Astrocyte of the spinal cord (primary cell): ENCODE measurements at places on chromosomes 3 and 15.

DNA sequence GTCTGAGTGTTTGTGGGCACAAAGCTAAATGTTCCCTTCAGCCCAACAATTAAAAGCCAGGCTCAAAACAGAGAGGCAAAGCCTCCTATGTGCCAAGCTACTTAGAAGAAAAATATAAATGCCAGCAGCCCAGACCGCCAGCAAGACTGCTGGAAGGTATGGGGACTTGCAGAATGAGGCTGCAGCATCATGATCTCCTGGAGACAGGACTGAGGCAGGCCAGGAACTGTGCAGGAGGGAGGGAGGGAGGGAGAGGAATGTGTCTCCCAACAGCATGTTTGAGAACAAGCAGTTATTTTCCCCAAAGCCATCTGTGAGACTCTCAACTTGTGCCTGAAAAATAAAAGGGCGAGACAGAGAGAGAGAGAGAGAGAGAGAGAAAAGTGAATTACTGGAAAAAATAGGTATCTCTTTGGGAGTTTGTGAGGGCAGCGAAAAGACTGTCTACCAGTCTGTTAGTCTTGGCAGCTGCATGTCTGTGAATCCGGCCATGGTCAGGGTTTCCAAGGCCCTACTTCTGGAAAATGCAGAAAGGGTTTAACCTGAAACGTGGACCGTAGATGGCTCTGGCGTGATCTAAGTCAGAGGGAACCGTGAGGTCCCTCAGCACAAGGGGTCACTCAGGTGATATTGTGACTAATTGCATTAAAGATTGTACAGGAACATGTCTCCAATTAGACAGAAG lies 139.7 kb upstream of the COL8A1 start:
- DNase-seq: peak; percentile 49

GRCh38 chr3:151871639-151872468 lies 1.6 kb upstream of the SUCNR1 start:
- no peak for DNase-seq

GRCh38 chr15:89364341-89364740 lies 29.7 kb upstream of the POLG start:
- DNase-seq: no peak

GRCh38 chr3:24270204-24270691 lies 224.4 kb downstream of the THRB start:
- DNase-seq: no peak

- no peak for DNase-seq
These were observed 8.3 kb upstream of the DNAJA4 start for GRCh38 chr15:78256044-78256437.

DNA sequence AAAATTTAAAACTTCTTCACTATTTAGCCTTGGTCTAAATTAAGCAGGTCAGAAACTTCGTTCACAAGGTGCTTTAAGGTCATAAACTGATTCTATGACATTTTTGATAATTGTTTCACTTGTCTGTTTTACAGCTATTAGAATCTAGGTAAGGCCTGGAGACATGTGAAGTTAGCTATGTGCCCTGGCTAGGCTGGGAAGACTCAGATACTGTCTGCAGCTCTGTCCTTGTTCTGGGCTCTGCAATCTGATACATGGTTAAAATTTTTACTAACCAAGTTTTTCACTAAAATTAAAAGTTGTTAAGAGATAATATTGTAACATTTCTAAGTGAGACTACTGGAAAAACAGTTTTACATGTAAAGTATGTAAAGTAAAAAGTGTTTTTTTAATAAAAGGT lies 479.6 kb upstream of the EPHA6 start:
- no peak for DNase-seq

- peak; percentile 65 for DNase-seq
These were observed 95.0 kb upstream of the LIMD1 start for GRCh38 chr3:45499529-45499928.

DNA sequence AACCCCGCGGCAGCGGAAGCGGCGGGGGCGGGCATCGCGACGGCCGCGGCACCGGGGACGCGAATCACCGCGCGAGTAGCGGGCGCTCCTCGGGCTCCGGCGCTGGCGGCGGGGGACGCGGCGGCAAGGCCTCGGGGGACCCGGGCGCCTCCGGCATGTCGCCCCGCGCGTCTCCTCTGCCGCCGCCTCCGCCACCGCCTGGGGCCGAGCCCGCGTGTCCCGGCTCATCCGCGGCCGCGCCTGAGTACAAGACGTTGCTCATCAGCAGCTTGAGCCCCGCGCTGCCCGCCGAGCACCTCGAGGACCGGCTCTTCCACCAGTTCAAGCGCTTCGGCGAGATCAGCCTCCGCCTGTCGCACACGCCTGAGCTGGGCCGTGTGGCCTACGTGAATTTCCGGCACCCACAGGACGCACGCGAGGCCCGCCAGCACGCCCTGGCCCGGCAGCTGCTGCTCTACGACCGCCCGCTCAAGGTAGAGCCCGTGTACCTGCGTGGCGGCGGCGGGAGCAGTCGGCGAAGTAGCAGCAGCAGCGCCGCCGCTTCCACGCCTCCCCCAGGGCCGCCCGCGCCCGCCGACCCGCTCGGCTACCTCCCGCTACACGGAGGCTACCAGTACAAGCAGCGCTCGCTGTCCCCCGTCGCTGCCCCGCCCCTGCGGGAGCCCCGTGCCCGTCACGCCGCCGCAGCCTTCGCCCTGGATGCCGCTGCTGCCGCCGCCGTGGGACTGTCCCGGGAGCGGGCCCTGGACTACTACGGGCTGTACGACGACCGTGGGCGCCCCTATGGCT lies 675 bp downstream of the RBM15B start:
- DNase-seq: peak; percentile 39

DNA sequence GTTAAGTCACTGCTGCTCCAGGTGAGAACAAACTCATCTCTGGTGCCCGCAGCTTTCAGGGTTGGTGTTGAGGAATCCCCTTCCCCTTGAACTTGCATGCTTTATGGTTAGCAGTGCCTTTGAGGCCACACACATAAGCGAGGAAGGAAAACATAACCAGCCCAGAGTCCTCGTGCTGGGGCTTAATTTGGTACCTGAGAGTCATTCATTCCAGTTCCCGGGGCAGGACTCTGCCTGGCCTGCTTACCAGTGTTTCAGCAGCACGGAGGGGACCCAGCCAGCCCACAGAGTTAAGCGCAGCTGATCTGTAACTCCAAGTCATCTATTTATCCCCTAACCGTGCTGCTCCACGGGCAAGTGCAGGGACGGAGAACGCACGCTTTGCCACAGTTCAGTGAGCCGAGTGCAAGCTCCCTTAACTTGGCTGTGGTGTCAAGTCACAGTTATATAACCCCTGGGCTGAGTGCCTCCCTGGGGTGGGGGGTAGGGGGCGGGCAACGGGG lies 302.3 kb upstream of the ICE2 start:
- no peak for DNase-seq

DNA sequence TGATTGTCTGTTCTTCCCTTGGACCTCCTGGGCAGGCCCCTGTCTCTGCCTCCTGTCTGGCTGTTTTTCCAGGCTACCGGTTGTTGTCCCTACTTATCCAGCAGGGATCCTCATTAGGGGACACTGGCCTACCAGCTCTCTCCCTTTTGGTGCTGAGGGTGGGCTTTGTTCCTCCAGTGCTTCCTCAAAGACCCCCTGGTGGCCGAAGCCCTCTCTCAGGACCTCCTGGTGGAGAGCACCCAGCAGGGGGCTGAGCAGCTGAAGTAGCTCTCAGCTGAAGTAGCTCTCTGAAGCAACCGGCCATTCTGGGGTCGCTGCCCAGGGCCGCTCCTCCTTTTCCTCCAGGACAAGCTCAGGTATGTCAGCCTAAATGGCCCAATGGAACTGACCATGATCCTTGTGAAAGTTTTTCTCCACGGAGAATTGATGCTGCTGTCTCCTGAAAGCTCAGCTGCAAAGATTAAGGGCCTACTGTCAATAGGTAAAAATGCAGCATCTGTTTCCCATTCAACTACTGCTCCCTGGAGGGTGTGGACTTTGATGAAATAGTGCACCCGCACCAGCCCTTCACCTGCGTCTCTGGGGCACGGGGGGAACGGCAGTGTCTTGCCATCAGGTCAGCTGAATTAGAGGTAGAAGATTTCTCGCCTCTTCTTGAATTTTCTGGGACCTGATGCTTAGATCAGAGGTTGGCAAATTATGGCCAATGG lies 27.6 kb downstream of the ARNT2 start:
- DNase-seq: no peak

GRCh38 chr3:49383387-49383786 lies 25.2 kb upstream of the GPX1 start:
- DNase-seq: no peak

DNA sequence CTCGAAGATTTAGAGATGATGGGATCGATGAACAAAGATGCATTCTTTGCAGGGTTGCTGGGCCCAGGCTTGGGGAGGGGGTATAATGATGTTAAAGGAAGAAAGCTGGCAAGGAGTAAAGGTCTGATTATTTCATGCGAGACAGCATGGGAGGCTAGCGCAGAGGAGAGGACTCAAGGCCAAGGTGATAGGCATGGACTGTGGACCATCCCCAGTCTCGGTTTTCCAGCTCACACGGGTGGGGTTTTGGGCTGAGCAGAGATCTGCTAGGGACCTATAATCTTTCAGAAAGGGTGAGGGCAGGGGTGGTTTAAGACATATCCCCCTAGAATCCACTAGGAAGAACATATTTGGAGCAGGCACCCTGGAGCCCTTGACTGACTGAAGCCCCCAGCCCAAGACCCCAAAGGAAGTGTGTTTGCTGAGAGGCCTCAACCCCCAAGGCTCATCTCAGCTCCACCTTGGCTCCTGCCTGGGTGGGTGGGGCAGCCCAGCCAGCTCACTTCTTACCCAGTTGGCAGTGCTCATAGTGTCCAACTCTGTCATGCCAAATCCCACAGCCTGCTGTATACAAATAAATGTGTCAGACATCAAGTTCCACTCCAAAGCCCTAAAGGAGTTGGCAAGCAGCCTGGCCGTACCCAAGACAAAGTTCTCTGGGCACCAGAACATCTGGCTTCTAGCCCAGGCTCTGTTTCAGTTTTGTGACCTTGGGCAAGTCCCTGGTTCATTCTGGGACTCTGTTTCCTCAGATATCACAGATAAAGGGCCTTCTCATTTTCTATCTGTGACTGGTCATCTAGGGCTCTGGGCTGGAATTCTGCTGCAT lies 17.9 kb downstream of the ACSBG1 start:
- no peak for DNase-seq

GRCh38 chr3:35523838-35524237 lies 115.5 kb upstream of the ARPP21 start:
- DNase-seq: peak; percentile 56

DNA sequence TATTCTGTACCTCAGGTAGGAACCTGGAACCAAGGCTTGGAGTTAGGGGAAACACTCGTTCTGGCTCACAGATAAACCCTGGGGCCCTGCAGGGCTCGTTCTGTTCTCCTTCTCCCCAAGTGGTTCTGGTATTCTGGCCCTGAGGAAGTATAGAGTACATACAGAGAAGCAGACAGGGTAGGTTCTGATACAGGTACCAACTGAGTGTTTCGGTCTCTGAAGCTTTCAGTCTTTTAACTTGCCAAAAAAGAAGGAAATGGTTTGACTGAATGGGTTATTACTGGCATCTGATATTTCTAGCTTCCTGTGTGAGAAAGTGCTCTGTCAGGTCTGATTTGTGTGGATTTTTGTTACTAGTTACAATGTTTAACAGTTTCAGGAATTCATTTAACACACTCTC lies 67.3 kb downstream of the UBE2E2 start:
- DNase-seq: no peak

DNA sequence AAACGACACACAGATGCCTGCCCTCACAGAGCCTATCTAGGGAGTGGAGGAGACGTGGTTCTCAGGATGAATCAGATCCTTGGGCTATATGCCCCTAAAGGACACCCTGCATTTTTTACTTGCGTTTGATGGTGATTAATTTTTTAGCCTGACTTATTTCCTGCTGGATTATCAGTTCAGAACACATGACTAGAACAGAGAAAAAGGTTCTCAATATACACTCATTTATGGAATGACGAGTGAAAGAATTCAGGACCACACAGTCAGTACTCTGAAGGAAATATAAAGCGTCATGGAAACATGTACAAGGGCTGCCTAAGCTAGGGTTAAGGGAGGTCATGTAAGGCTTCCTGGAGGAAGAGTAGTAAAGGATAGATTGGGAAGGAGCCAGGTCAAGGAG lies 121.8 kb downstream of the SSR3 start:
- DNase-seq: no peak

DNA sequence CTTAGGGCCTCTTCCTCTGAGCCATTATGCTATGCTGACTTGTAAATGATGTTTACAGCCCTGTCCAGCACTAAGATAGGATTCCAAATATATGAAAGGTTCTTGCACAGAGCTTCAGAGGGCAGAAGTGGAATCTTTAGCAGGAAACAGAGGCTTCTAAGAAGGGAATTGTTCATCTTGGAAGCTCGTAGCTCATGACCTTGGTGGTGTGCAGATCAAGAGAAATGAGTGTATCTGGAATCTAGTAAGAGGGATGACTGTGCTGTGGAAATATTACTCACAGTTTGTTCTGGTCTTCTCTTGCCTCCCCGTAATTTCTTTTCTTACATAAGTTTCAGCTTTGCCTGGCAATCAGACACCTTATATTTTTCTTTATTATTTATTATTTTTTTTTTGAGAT lies 175.8 kb downstream of the SPATA16 start:
- DNase-seq: peak; percentile 52

DNA sequence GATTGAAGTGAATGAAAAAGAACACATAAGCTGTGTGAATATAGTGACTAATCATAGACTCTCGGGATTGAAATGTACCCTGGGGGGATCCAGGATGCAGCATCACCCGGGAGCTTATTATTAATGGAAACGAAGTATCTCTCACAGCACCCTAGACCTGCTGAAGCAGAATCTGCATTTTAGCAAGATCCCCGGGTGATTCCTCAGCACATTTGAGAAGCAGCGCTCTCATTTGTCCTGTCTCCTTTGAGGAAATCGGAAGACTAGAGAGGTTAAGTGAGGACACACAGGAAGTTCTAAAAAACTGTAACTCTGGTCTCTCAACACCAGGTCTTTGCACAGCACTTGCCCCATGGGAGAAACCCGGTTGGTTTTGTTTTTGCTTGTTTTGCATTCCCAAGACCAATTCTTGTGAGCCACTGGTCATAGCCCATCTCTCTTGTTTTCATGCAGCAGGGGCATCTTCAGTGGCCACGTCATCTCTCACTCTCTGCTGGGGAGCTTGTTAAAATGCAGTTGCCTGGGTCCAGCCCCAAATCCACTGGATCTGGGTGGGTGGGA lies 30.2 kb downstream of the ZNF710 start:
- peak; percentile 48 for DNase-seq

- DNase-seq: no peak
These were observed 137.3 kb downstream of the SSR3 start for GRCh38 chr3:156417559-156418132.

DNA sequence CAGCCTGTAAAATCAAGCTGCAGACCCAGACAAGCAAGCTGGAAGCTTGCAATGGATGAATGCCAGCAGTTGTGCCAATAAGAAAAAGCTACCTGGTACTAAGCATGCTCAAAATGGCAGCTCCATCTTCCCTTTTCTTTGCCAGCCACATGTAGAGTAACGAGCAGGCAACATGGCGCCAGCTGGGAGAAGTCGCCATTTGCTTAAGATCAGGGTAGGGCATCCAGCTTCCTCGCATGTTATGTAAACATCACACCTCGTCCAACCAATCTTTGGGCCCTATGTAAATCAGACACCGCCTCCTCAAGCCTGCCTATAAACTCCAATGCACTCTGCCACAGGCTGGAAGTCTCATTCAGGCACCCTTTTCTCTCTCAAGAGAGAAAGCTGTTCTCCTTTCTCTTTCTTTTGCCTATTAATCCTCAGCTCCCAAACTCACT lies 973.9 kb downstream of the FHIT start:
- DNase-seq: no peak

- DNase-seq: peak; percentile 82
These were observed at the start of gene PRTG for GRCh38 chr15:55742927-55743728. Gene PRTG (minus strand): TSS chr15:55743152. CDS start chr15:55742931, 221 bp downstream.
